ENCODE measurements at places on chromosomes 12 and 14.

DNA sequence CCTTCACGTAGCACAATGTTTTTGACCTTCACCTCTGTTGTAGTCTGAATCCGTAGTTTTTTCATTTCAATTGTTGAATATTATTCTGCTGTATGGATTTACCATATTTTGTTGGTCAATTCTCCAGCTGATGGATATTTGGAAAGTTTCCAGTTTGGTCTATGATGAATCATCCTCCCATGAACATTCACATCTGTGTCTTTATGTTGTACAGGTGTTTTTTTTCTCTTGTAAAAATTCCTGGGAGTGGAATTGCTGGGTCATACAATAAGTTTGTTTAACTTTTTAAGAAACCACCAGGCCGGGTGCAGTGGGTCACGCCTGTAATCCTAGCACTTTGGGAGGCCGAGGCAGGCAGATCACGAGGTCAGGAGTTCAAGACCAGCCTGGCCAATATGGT, 36.7 kb upstream of the GNG2 start:
- DNase-seq, result no peak

- DNase-seq, result peak; percentile 75
These were observed 31.4 kb upstream of the C12orf76 start for GRCh38 chr12:110079477-110080400.

DNA sequence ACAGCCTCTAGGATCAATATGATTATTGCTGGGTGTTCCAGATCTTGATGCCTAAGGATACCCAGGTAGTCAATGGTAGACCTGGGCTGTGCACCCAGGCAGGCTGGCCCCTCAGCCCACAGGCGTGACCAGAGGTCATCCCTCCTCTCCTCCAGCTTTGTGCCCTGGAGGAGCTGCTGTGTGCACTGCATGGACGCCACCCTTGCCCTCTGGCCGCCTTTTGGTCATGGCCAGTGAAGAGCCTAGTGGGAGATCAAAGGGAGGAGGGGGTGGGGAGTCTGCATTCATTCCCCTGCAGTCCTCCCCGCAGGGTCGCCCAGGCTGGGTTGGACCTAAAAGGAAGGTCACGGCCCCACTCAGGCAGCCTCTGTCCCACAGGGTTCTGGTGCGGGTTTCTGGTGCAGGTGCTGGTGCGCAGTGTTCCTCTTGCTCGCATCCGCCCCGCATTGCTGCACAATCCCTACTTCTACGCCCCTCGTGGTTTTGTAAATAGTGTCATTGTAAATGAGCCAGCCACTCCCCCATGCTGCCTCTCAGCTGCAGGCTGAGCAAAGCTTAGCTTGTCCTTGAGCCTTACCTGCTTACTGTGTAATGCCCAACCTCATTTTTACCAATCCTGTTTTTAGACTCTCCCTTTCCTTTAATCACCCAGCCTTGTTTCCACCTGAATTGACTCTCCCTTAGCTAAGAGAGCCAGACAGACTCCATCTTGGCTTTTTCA, 55.3 kb downstream of the PSMA6 start:
- no peak for DNase-seq

DNA sequence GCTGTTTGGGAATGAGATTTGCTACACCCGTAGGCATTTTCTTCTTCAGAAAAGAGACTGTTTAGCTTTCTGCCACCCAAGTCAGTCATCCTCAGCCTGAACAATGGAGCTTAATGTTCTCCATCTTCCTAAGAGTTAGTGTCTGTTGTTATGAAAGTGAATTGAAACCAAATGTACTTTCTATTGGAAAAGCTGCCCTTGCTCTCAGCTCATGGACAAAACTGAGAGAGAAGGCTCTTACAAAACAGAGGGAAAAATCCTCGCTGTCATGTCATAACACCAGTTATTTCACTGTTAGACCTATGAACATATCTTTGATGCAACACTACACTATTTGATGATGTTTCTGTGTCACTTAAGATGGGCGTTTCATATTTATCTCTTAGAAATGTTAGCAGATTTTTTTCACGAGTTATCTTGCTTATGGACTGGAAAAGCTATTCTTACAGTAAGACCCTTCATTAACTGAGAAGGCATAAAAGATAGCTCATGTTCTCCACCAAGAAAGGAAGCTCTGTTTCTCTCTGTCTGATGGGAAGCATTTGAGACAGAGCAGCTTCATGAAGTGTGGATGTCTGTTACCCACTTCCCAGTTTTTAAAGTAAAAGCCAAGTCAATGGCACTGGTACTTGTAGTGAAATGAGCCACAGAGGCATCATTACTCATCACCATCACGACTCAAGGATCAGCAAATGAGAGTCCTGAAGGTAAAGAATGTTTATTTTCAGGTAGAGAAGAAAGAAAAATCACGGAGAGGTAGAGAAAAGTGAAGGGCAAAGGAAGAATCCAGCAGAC, 483.9 kb downstream of the ZFP36L1 start:
- no peak for DNase-seq

GRCh38 chr14:60233891-60234290, 15.1 kb upstream of the PPM1A start:
- DNase-seq, result no peak

DNA sequence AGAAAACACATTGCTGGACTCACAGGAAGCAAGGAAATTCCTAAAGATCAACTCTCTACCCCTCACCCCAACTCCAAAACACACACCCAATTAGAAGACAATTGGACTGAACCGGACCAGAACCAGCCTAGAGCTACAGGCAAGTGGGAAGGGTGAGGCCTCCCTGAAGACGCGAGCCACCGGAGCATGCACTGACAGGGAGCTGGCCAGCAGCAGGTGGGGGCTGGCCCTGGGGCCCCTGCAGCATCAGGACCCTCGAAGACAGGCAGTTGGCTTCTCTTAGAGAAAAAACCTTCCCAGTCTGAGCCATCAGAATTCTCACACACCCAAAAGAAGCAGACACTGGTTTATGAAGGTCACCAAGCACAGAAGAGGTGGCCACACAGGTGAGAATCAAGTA, 209.5 kb upstream of the DIO3 start:
- DNase-seq, result no peak

- no peak for DNase-seq
These were observed 187.5 kb upstream of the SLC38A2 start for GRCh38 chr12:46560089-46560488.

- DNase-seq, result no peak
These were observed 170.5 kb downstream of the NDUFA12 start for GRCh38 chr12:94832780-94833681.

- DNase-seq, result no peak
These were observed 132.5 kb downstream of the DAAM1 start for GRCh38 chr14:59320763-59321625.

DNA sequence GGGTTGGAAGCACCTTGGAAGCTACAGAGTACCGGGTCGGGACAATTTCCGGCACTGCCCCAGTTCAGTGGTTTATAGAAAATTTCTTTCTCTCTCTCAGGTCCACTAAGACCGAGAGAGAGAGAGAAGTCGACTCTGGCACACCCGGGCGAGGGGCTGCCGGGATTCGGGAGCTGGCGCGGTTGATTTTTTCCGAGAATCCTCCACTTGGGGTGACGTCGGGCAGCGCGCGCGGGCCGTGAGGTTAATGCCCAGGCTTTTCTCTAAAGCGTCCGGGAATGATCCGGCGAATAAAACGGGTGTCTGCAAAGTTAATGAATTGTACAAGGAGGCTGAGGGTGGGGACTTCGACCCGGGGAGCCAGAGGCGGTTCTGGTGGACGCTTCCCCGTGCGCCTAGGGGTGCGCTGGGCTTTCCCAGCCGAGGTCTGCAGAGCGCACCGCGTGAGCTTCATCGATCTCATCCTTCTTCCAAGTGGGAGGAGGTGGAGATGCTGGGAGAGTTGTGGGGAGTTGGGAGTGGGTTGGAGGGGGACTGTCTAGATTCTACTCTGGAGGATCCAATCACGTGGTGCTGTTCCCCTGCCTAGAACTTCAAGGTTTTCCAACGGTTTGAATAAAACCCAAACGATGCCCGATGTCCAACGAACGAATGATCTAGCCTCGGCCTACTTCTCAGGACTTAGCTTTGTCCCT, 51.9 kb upstream of the TBX3 start:
- no peak for DNase-seq

- DNase-seq, result no peak
These were observed 57.6 kb downstream of the LMNTD1 start for GRCh38 chr12:25495331-25496097.

- no peak for DNase-seq
These were observed 10.6 kb upstream of the LBHD2 start for GRCh38 chr14:103073367-103073875.

DNA sequence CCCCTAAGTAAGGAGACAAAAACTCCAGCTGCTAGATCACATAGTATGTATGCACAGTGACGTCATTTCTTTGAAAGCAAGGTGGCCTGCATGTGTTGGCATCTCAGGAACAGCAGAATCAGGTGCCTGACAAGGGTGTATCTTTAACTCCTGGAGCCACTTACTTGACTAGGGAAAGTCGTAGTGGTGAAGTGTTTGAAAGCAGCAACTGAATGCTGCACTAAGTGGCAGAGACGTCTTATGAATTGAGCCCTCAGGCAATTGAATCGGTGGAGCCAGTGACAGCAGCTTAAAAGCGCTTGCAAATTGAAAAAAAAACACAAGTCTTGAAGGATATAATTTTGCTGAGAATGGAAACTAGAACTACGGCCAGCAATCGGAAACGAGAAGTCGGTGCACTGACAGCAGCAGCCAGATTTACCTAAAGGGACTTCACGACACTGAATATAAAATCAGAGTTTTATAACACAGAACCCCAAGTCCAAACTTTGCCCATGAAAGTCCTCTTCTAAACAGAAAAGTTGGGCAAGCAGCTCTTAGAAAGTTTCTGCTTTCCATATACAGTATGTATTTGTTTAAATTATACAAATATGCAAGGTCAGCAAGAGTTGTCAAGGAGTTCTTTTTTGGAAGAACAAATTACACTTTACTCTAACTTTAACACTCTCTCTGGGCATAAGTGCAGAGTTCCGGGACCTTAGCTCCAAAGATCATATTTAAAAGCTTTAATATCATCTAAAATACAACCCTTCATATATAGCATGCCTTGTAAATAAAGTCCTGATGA, 1.1 kb downstream of the IGF1 start:
- DNase-seq, result no peak

DNA sequence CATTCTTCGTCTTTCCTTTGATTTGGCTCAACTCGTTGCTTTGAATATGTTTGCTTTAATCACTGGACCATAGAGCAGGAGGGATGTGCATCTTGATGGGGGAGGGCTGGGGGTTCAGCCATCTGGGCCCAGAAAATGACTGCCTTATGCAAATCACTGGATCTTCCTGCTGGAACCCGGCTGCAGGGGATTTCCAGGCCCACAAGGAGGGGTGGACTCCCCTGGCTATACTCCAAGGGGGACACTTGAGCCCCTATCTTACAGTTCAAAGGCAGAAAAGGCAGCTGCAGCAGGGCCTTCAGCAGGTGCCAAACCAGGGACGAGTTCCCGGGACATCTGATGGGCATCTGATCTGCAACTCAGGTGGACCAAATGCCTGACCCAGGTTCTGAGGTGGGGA, 122.5 kb downstream of the DICER1 start:
- DNase-seq, result no peak

GRCh38 chr12:127400221-127400620, 866.7 kb upstream of the TMEM132C start:
- no peak for DNase-seq

- no peak for DNase-seq
These were observed 14.2 kb downstream of the HMGA2 start for GRCh38 chr12:65838330-65838976.

- no peak for DNase-seq
These were observed 29.0 kb upstream of the SMOC1 start for GRCh38 chr14:69850086-69850735.

DNA sequence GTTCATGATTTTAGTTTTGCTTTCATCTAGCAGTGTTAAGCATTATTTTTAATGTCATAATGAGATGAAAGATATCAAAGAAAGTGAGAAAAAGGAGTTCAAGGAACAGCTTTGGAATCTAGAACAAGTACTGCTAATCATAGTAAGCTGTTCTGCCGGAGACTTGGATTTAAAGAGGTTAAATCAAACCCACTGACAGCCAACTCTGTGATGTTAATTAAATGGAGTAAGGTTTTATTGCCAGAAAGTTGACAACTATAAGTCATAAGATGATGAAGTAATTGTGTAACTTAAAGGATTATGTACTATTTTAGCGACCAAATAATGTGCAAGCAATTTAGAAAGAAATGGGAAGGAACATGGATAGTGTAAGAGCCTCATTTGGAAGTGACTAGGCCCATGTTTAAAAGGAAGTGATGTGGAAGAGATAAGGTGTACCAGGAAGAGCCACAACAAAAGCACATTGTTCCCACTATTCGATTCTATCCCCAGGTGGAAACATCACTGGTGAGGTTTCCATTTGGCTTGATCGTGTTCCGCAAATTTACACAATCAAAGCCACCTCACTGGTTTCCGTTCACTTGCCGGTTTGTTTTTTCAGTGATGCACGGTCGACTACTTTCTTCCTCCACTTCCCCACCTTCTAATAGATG, 388.5 kb downstream of the PAWR start:
- DNase-seq, result no peak

DNA sequence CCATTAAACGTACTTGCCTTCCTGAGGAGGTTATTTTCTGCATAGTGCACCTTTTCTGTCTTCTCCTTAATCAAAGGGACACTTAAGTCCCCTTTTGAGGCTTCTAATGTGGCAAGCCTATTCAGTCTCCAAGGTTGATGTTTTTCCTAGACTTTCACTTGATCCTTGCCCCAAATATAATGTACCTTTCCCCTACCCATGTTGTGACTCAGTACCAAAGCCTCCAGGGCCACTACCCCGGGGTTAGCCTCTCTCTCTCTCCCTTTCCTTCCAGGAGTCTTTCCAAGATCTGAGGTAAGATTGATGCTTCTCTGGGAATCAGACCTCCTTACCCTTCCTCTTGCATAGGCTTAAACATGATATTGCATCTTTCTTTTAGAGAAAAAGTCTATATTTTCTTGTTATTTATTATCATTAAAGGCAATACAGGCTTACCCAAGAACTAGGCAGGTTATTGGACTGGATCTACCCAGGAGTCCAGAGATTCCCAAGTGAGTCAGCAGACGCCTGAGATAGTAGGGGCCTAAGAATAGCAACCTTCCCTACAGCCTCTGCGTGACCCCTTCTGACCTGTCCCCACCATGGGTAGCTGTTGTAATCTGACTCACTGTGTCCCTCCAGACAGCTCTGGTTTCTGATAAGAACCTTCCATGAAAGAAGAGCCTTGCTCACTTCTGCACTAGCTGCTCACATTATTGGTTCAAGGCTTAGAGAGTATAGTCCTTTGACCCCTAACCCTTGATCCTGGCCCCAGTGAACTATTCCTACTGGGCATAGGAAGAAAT, 172.9 kb downstream of the ZFP36L1 start:
- DNase-seq, result no peak

GRCh38 chr12:2877953-2878732, 1.1 kb downstream of the RHNO1 start:
- no peak for DNase-seq
